ENCODE measurements at places on chromosomes 2 and 18.
A peak's percentile ranks its signal among the peaks of the same experiment; 100 is the strongest.

DNA sequence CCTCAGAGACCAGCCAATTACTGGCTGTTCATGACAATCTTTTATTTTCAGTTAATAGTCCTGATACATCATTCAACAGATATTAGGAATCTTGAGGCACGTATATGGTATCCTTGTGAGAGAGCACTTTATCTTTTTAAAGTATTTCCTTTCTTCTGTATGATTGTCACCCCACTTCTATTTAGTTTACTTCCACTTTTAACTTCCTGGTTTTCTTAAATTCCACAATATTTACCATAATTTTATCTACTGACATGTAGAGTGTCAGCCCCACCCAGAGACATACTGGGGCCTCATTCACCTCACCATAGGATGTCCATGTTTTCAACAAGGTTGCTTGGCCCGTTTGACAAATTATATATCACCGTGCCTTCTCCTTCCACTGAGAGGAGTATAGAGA lies 182.9 kb upstream of the ID2 start:
- no peak for DNase-seq
- no peaks in the 10 kb centered on the region for H3K27me3 ChIP-seq
- H3K4me3 ChIP-seq: no peak overlapping the region
- H3K27ac ChIP-seq: no peak overlapping the region

- H3K27me3 ChIP-seq: no peaks in the 10 kb centered on the region
- no peak overlapping the region for H3K27ac ChIP-seq
- no peak overlapping the region for H3K4me3 ChIP-seq
- DNase-seq: no peak
- peaks cover 4% of the 10 kb centered on the region for H3K36me3 ChIP-seq
Observed at GRCh38 chr2:43890855-43891254, 52.1 kb downstream of the ABCG8 start.

GRCh38 chr2:215020283-215020682 lies 118.1 kb downstream of the ABCA12 start:
- H3K4me3 ChIP-seq: no peak overlapping the region
- H3K27me3 ChIP-seq: peaks cover 17% of the 10 kb centered on the region
- DNase-seq: no peak

DNA sequence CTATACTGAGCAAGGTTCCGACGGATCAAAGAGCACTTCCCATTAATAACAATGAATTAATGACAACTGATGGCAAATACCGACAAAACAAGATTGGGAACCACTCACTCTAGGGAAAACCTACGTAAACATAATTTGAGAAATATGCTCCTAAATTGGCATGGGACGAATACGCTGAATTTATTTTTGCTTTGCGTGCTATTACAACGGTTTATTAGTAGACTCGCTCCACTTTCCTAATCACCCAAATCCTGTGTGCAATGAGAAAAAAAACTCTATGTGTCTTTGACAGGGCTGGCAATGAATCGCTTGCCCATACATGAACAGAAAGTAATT lies 536 bp upstream of the SLC25A12 start:
- H3K27me3 ChIP-seq: no peaks in the 10 kb centered on the region
- peaks cover 25% of the 10 kb centered on the region for H3K4me1 ChIP-seq

GRCh38 chr2:30239986-30240752 lies 8.8 kb downstream of the LBH start:
- H3K27me3 ChIP-seq: no peaks in the 10 kb centered on the region
- peaks cover 60% of the 10 kb centered on the region for H3K4me1 ChIP-seq
- H3K4me3 ChIP-seq: peak overlapping the region; percentile 77
- DNase-seq: no peak
- peak overlapping the region; percentile 91 for H3K27ac ChIP-seq

DNA sequence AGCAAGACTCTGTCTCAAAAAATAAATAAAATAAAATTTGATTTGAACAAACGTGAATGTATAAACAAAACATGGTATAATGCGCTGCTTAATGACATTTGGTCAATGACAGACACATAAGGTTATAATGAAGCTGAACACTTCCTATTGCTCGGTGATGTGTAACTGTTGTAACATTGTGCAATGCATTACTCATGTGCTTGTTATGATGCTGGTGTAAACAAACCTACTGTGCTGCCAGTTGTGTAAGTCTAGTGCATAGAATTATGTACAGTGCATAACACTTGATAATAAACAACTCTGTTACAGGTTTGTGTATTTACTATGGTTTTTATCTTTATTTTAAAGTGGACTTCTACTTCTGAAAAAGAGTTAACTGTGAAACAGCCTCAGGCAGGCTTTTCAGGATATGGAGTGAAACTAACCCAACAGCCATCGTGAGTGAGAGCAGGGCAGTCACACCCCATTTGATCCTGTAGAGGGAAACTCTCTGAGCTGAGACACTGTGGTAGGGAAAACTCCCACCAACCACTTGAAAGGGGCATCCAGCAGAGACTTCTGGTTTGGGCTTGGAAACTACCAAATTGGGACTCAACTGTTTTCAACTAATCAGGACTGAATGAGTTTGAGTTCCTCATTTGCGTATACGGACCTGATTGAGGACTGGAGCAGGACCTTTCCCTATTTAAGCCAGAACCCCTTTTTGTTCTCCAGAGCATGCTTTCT lies 8.7 kb upstream of the RPRD1A start:
- peaks cover 2% of the 10 kb centered on the region for H3K4me1 ChIP-seq
- peaks cover 26% of the 10 kb centered on the region for H3K27me3 ChIP-seq
- no peak overlapping the region for H3K27ac ChIP-seq

GRCh38 chr2:28898048-28898447 lies 3.6 kb downstream of the WDR43 start:
- peaks cover 2% of the 10 kb centered on the region for H3K36me3 ChIP-seq
- H3K27ac ChIP-seq: peak overlapping the region; percentile 72
- H3K4me1 ChIP-seq: peaks cover 44% of the 10 kb centered on the region
- no peaks in the 10 kb centered on the region for H3K27me3 ChIP-seq
- DNase-seq: no peak
- peak overlapping the region; percentile 80 for H3K4me3 ChIP-seq

- no peak for DNase-seq
- H3K27me3 ChIP-seq: no peaks in the 10 kb centered on the region
- peak overlapping the region; percentile 92 for H3K27ac ChIP-seq
- H3K4me1 ChIP-seq: peaks cover 22% of the 10 kb centered on the region
- peaks cover 4% of the 10 kb centered on the region for H3K36me3 ChIP-seq
Observed at GRCh38 chr2:3214806-3215404, 162.7 kb downstream of the EIPR1 start.

DNA sequence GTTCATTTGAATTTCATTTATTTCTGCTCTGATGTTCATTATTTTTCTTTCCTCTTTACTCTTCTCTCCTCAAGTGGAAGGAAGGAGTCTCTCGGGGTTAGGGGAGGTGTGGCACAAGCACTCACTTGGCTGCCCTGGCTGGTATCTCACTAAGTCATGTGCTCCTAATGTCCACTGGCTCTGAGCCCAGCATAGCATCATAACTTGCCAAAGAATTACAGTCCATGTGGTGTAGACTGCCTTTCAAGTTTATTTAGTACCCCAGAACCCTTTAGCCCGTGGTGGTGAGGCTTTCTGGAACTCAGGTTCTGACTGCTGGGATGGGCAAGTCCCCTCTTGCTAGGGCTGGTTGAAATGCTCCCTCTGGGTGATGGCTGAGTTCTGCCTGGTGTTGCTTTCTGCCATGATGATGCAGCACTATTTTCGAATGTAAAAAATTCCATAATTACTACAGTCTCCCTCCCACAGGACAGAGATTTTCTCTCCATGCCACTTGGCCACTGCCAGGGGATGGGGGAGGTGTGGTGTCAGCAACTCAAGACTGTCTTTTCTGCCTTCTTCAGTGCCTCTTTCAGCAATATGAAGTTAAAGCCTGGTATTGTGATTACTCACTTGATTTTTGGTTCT lies 22.2 kb downstream of the SPAG16 start:
- no peaks in the 10 kb centered on the region for H3K27me3 ChIP-seq
- no peak overlapping the region for H3K27ac ChIP-seq
- H3K4me3 ChIP-seq: no peak overlapping the region
- peaks cover 10% of the 10 kb centered on the region for H3K36me3 ChIP-seq
- DNase-seq: no peak
- H3K4me1 ChIP-seq: no peaks in the 10 kb centered on the region

DNA sequence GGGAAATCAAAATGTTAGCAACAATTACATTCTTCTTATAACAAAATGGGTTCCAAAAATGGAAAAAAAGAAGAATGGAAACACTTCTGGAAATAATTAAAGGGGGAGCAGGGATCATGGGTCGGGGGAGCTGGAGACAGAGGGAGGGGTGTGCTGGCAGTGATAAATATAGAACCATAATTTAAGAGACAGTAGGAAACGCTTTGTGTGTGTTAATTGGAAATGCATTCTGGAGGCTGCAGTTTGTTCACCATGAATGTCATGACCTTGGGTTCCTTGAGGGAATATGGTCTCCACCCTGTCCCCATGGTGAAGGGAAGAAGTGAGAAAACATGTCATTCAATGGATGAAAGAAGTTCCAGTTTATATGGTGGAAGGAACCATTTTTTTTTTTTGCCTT lies 540.7 kb downstream of the TNS1 start:
- no peaks in the 10 kb centered on the region for H3K4me1 ChIP-seq
- no peak for DNase-seq
- H3K4me3 ChIP-seq: no peak overlapping the region
- no peaks in the 10 kb centered on the region for H3K27me3 ChIP-seq
- H3K27ac ChIP-seq: no peak overlapping the region

DNA sequence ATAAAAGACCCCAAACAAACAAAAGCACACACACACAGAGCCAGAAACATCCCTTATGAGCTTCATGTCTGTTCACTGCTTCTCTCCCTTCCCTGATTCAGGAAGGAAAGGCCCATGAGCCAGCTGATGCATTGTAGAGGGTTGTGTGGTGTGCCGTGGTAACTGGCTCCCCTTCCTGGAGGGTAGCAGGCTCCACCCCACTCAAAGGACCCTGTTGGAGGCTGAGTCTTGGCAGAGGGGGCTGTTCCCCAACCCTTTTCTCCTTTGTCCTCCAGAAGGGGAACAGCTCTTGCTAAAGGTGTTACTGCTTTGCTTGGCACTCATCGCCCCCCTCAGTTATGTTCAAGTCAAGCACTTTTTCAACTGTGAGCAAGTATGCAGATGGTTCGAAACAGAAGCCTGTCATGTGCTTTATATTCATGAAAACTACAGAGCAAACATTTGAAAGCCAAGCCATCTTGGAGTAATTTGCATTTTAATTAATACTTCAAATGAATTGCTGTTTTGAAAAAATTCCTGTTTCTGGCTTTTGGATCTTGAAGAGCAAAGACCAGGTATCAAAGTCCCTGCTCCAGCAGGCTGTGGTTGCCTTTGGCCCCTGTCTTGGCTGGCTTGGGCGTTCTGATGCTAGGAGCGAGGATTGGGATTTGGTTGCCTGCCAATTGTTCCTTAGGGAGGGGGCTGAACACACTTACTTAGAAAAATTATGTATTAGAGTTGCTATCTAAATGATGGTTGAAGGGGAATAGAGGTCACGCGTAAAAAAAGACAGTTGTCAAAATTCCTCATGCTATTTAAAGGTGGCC lies 267.8 kb downstream of the TSN start:
- no peak overlapping the region for H3K27ac ChIP-seq
- no peak overlapping the region for H3K4me3 ChIP-seq
- H3K27me3 ChIP-seq: peaks cover 33% of the 10 kb centered on the region
- H3K4me1 ChIP-seq: no peaks in the 10 kb centered on the region
- H3K36me3 ChIP-seq: peaks cover 3% of the 10 kb centered on the region

GRCh38 chr2:97708048-97708380 lies 5.4 kb upstream of the ZAP70 start:
- no peaks in the 10 kb centered on the region for H3K36me3 ChIP-seq
- no peak overlapping the region for H3K27ac ChIP-seq
- no peaks in the 10 kb centered on the region for H3K27me3 ChIP-seq
- H3K4me1 ChIP-seq: peaks cover 27% of the 10 kb centered on the region

GRCh38 chr2:207764096-207764630 lies 5.5 kb downstream of the FZD5 start:
- DNase-seq: no peak
- peaks cover 2% of the 10 kb centered on the region for H3K36me3 ChIP-seq
- no peak overlapping the region for H3K4me3 ChIP-seq
- no peak overlapping the region for H3K27ac ChIP-seq
- H3K4me1 ChIP-seq: peaks cover 14% of the 10 kb centered on the region

- H3K27ac ChIP-seq: no peak overlapping the region
- H3K27me3 ChIP-seq: no peaks in the 10 kb centered on the region
- no peak overlapping the region for H3K4me3 ChIP-seq
- no peaks in the 10 kb centered on the region for H3K36me3 ChIP-seq
- H3K4me1 ChIP-seq: no peaks in the 10 kb centered on the region
Observed at GRCh38 chr2:40251137-40251536, 200.8 kb downstream of the SLC8A1 start.
